ENCODE measurements at places on chromosomes 11 and 22.

GRCh38 chr11:126305699-126306098 lies 1.8 kb downstream of the DCPS start:
- H3K27me3 ChIP-seq: no peaks in the 10 kb centered on the region
- DNase-seq: no peak
- H3K27ac ChIP-seq: no peak overlapping the region
- peaks cover 18% of the 10 kb centered on the region for H3K4me1 ChIP-seq

GRCh38 chr11:67117672-67118180 lies 1.3 kb upstream of the KDM2A start:
- peaks cover 16% of the 10 kb centered on the region for H3K4me1 ChIP-seq
- peak overlapping the region; percentile 98 for H3K27ac ChIP-seq
- DNase-seq: peak; percentile 43
- H3K4me3 ChIP-seq: peak overlapping the region; percentile 61
- no peaks in the 10 kb centered on the region for H3K36me3 ChIP-seq
- no peaks in the 10 kb centered on the region for H3K27me3 ChIP-seq

DNA sequence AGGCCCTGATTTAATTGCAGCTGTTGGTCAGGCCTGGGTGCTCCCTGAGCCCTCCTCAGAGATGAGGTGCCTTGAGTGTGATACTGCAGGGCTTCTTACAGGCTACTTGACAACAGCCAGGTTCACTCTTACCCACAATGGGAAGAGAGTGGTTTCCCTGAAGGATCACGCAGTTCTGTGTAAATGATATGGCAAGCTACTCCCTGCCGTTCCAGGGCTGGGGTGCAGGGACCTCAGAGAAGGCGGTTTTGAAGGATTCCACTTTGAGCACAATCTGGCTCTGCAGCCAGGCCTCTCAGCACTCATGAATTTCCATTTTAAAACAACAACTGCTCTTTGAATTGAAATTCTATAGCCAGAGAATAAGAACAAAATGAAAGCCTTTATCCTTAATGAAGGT lies 92.9 kb downstream of the SLC17A6 start:
- H3K36me3 ChIP-seq: no peaks in the 10 kb centered on the region
- no peak overlapping the region for H3K4me3 ChIP-seq
- H3K27ac ChIP-seq: no peak overlapping the region
- no peaks in the 10 kb centered on the region for H3K27me3 ChIP-seq
- DNase-seq: no peak

DNA sequence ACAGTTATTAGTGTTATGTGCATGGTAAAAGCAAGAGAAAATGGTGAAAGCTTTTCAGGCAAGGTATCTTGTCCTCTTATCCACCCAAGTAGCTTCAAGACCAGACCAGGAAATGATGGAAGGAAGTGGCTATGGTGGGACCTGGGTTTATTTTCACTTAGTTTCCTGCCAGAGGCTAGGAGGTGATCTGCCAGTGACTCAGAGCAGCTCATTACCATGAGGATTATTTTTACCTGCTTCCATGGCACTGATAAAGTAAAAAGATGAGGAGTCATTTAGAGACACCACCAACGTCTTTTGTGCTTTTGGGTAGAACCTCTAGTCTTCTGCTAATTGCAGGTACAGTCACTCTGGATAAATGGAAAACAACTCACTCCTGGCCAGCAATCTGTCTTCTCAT lies 339.9 kb upstream of the KIRREL3 start:
- H3K36me3 ChIP-seq: no peaks in the 10 kb centered on the region
- H3K4me1 ChIP-seq: no peaks in the 10 kb centered on the region
- H3K27ac ChIP-seq: no peak overlapping the region
- no peak overlapping the region for H3K4me3 ChIP-seq
- H3K27me3 ChIP-seq: no peaks in the 10 kb centered on the region

GRCh38 chr11:115576606-115577380 lies 72.6 kb upstream of the CADM1 start:
- no peaks in the 10 kb centered on the region for H3K36me3 ChIP-seq
- no peak overlapping the region for H3K4me3 ChIP-seq
- H3K27me3 ChIP-seq: no peaks in the 10 kb centered on the region
- H3K27ac ChIP-seq: no peak overlapping the region

DNA sequence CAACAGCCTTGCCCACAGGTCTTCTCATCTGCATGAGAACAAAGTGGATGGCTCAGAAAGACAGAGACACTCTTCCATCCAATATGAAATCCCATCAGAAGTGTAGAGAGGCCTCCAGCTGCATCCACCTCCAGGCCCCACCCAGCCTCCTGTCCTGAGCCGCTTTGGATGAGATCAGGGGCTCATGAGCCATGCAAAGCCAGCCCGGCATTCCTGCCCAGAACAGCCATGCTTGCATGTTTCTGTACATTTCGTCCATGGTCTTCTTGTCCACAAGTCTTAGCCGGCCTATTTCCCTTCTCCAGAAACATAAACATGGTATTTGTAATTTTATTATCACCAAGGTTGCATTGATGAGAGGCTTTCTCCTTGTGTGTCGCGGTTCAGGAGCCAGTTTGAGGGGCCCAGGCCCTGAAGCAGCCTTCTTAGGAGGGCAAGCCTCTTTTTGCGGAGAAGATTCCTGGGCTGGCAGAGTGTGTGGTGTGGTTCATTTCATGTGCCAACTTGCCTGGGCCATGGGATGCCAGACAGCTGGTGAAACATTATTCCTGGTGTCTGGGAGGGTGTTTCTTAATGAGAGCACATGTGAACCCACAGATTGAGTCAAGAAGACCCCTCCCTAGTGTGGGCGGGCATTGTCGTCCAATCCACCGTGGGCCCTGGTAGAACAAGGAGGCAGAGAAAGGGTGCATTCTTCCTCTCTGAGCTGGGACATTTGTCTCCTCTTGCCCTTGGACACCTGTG lies 928.9 kb downstream of the TBC1D22A start:
- H3K4me1 ChIP-seq: no peaks in the 10 kb centered on the region
- no peak overlapping the region for H3K4me3 ChIP-seq
- no peaks in the 10 kb centered on the region for H3K36me3 ChIP-seq
- no peak for DNase-seq
- H3K27me3 ChIP-seq: no peaks in the 10 kb centered on the region

DNA sequence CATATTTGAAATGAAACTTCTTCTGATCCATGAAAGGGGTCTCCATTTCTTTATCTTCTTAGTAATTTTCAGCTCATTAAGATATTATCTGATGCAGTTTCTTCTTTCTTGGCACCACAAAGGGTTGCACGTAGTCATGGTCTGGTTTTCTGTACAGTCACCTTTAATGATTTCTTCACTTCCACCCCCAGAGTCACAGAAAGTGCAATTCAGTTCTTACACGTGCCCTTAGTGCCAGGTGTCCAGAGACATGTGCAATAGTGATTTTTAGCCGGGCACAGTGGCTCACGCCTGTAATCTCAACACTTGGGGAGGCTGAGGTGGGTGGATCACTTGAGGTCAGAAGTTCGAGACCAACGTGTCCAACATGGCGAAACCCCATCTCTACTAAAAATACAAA lies 202.8 kb upstream of the MTNR1B start:
- no peaks in the 10 kb centered on the region for H3K27me3 ChIP-seq
- H3K4me3 ChIP-seq: no peak overlapping the region
- H3K27ac ChIP-seq: no peak overlapping the region
- DNase-seq: no peak
- H3K4me1 ChIP-seq: no peaks in the 10 kb centered on the region
- no peaks in the 10 kb centered on the region for H3K36me3 ChIP-seq

DNA sequence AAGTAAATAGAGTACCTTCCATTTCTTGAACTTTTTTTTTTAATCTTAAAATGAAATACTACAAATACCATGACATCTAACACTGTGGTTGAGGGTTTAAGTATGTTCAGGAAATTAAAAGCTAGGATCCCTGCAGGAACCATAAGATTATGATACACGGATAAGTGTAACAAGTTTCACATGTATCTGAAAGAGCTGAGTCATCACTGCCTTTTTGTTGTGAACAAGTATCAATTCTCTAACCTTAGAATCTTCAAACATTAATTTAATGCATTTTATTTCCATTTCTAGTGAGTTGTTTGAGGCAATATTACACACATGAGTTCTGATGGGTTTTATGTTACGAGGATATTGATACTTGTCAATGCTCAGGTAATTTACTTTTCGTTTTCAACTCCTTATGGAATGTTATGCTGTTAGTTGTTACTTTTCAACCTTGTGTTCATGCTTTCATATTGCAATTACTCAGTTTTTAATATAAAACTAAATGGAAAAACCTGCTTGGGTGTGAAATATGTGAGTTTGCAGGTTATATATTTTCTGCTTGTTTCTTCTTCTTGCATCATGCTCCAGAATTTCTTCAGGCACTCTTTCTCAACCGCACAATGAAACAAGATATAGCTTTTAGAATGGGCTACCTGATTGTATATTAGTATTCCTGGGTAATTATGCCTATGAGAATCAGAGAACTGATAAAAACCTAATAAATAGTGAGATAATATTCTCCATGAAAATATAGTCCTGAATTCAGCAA lies 361.3 kb upstream of the MTNR1B start:
- no peak overlapping the region for H3K4me3 ChIP-seq
- no peak for DNase-seq
- H3K27ac ChIP-seq: no peak overlapping the region
- no peaks in the 10 kb centered on the region for H3K4me1 ChIP-seq

GRCh38 chr22:38006906-38007305 lies 22.6 kb upstream of the SOX10 start:
- no peak overlapping the region for H3K4me3 ChIP-seq
- no peak overlapping the region for H3K27ac ChIP-seq
- no peaks in the 10 kb centered on the region for H3K27me3 ChIP-seq
- no peak for DNase-seq
- H3K4me1 ChIP-seq: no peaks in the 10 kb centered on the region

- H3K27ac ChIP-seq: no peak overlapping the region
- peaks cover 18% of the 10 kb centered on the region for H3K36me3 ChIP-seq
- no peaks in the 10 kb centered on the region for H3K4me1 ChIP-seq
- no peak for DNase-seq
- no peak overlapping the region for H3K4me3 ChIP-seq
These were observed 40.6 kb upstream of the MN1 start for GRCh38 chr22:27842201-27842600.

DNA sequence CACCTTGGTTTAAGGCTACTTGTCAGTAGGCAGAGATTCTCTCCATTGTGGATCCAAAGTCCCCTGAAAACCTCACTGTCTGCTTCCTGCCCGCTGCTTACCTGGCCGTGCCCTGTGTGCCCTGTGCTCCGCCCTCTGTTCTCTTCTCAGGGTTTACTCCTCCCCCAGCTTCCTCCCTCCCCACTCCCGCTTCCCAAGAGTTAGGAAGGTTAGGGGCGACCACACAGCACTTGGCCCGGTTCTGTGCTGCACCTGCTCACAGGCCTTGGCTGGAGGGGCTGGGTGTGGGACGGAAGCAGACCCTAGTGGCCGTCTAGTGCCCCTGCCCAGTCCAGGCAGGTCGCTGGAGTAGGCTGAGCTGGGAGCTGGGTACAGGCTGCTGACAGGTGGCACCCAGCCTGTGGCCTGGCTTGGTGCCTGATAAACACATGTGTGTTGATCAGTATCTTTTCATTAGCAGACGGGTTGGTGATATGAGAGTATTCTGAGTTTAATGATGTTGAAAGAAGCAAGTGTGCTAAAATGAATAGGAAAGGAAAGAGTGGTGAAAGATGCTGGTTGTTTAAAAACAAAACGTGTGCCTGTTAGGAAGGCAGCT lies 40.5 kb downstream of the GRAMD4 start:
- H3K4me3 ChIP-seq: no peak overlapping the region
- H3K27ac ChIP-seq: no peak overlapping the region
- no peak for DNase-seq
- H3K27me3 ChIP-seq: no peaks in the 10 kb centered on the region

DNA sequence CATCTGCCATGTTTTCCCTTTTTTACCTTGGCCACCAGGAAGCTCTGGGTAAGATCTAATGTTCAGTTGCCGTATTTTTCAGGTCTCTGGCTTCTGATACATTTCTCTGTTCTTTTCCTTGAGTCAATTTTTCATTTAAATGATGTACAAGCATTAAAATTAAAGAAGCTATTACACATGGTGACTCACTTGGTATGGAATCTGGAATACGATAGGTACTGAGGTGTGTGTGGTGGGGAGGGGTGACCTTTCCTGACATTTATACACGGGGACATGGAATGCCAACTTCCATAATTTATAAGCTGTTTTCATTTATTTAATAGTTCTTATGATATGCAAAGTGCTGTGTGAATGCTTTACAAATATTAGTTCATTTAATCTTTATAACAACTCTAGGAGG lies 47.8 kb upstream of the ALX4 start:
- no peak for DNase-seq
- H3K36me3 ChIP-seq: no peaks in the 10 kb centered on the region
- H3K4me1 ChIP-seq: no peaks in the 10 kb centered on the region
- peaks cover 3% of the 10 kb centered on the region for H3K27me3 ChIP-seq
- no peak overlapping the region for H3K4me3 ChIP-seq

DNA sequence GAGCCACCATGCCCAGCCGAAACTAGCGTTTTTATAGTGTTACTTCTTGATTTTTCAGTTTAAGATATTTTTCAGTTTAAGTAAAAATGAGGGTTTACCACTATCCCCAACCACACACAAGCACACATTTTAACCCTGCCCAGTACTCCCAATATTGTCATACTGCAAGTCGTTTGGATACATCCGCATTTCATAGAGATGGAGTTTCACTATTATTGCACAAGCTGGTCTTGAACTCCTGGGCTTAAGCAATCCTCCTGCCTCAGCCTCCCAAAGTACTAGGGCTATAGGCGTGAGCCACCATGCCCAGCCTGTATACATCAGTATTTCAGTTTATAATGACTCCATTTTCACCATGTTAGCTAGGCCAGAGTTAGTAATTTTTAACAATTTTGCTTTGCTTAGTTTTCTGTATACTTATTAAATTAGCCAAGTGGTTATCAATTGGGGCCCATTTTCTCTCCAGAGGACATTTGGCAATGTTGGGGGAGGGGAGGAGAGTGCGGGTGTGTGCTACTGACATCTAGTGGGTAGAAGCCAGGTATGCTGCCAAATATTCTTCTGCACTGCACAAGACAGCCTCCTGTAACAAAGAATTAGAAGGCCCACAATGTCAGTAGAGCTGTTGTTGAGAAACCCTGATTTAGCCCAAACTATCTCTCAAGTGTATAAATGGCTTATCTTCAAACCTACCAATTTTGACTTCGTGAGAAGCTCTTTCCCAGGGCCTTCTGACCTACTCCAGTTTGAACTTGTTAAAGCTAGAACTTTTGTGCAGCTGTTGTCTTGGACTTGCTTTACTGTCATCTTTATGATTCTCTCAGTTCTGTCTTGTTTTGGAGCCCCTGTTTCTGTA lies 7.3 kb downstream of the USP47 start:
- DNase-seq: peak; percentile 76
- H3K36me3 ChIP-seq: no peaks in the 10 kb centered on the region
- H3K4me1 ChIP-seq: peaks cover 47% of the 10 kb centered on the region
- no peak overlapping the region for H3K27ac ChIP-seq
- no peaks in the 10 kb centered on the region for H3K27me3 ChIP-seq
- H3K4me3 ChIP-seq: peak overlapping the region; percentile 26

DNA sequence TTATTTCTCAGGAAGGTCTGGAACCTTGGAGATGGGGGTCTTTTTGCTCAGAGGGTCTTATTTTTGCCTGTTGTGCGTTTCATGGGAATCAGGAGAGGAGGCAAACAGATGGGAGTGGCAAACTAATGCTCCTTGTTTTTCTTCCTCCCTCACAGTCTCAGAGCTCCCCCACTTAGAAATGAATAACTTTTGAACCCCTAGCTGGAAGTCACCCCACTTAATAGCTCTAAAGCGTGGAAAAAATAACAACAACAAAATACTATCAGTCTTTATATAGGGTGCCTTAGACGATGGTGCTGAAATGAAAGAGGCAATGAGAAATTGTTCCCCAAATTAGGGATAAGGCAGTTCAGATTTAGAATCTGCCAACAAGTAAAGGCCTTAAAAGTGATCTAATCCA lies 76.8 kb upstream of the BDNF start:
- no peak overlapping the region for H3K27ac ChIP-seq
- H3K4me1 ChIP-seq: no peaks in the 10 kb centered on the region
- H3K4me3 ChIP-seq: no peak overlapping the region
- no peak for DNase-seq
- H3K27me3 ChIP-seq: no peaks in the 10 kb centered on the region
